Activated CD8-positive, alpha-beta memory T cell treated with anti-CD3 and anti-CD28 coated beads for 36 hours (primary cell): ENCODE measurements at places on chromosomes 5 and 9. TPM values are rescaled to one million over a fixed set of nuclear protein-coding genes. Genes with fewer than 3 reads are reported as not detected.

The SCGB3A1 gene
- 0.75 TPM for total RNA-seq

The IER5L gene
- total RNA-seq, result 1.9 TPM

The CFAP90 gene
- total RNA-seq, result not detected

The SLC22A4 gene
- 2.2 TPM for total RNA-seq

The BAAT gene
- total RNA-seq, result not detected

The IL3 gene
- total RNA-seq, result 68.0 TPM

The MAPK9 gene
- 46.3 TPM for total RNA-seq

The HAND1 gene
- not detected for total RNA-seq

The OTP gene
- not detected for total RNA-seq

The NEUROG1 gene
- not detected for total RNA-seq

The SPATA31E1 gene
- total RNA-seq, result not detected

The CCL19 gene
- total RNA-seq, result not detected

The HAPLN1 gene
- not detected for total RNA-seq

The PJA2 gene
- 40.6 TPM for total RNA-seq

The PCDHB14 gene
- total RNA-seq, result not detected

The DEPDC1B gene
- total RNA-seq, result 16.5 TPM

The TMEM167A gene
- total RNA-seq, result 93.2 TPM

The RNF180 gene
- not detected for total RNA-seq

The CORO2A gene
- 6.0 TPM for total RNA-seq

The UHRF2 gene
- total RNA-seq, result 54.1 TPM

The DMGDH gene
- 0.63 TPM for total RNA-seq

The ANKRD34B gene
- not detected for total RNA-seq

The KCNT1 gene
- not detected for total RNA-seq

The DIRAS2 gene
- not detected for total RNA-seq

The DMRTA1 gene
- not detected for total RNA-seq

The ZDHHC21 gene
- 7.5 TPM for total RNA-seq

The PDE6A gene
- total RNA-seq, result not detected

The GPR150 gene
- total RNA-seq, result 0.44 TPM

The GAPT gene
- total RNA-seq, result not detected
